ENCODE measurements at places on chromosomes 1 and 21.

GRCh38 chr1:33630686-33631085 lies 158.2 kb downstream of the ZSCAN20 start:
- no peak for DNase-seq

- no peak for DNase-seq
Observed at GRCh38 chr1:25343872-25344271, 5.7 kb downstream of the TMEM50A start.

GRCh38 chr1:56897150-56898004 lies 42.8 kb downstream of the C8A start:
- DNase-seq: no peak

DNA sequence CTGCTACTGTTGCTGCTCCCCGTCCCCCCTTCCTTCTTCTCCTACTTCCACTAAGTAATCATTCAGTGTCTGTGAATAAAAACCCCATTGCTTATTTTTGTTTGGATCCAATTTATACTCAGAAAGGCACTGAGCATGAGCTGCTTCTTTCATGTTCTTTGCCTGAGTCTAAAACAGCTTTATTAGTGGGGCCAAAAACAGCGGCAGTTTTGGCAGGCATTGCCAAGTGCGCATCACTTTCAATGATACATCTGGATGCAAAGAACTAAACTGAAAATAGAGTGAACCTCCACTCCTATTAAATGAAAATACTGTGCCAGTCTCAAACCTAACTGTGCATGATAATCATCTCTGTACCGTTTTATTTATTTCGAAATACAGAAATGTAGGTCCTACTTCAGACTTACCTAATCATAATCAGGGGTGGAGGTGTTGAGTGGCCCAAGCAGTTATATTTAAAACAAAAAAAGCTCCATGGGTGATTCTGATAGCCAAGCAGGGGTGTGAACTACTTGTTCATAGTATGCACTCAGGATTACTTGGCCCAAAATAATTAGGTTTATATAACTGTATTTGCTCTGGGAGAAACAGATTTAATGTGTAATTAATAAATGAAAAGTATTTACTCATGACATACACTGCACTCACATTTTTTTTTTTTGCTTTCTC lies 48.4 kb downstream of the NEK7 start:
- no peak for DNase-seq

GRCh38 chr1:240395336-240395735 lies 216.6 kb downstream of the GREM2 start:
- no peak for DNase-seq

DNA sequence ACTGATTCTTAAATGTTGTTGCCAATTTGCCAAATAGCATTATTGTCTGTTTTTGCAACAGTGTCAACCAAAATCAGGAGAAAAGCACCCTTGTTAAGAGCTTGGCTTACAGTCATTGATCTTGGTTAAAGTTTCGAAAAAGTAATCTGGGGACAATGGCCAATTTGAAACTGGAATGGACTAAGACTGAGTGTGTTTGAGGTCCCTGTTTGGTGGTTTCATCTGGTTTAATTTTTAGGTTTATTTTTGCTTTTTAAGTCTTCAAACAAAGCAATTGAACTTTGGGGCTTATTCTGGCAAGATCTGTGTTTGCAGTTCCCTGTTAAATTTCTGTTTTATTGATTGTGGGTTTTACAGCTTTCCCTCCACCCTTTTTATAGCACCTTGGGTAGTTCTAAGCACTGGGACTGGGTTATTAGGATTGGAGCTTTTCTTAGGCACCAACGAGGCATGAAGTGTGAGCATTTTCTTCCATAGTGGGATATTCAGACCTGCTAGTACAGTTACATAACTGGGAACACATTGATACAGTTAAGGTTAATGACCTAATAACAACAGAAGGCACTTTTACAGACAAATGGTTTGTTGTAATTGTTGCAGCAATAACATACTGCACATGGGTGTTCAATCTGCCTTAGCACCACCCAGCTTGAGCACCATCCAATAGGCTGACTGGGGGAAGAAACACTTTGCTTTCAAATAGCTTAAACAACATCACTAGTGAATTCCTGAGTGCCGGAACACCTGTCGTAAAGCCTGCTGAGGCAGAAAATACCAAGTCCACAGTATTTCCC lies 40.6 kb upstream of the MAP10 start:
- no peak for DNase-seq

GRCh38 chr1:196609370-196609737 lies 1.1 kb upstream of the KCNT2 start:
- DNase-seq: no peak

DNA sequence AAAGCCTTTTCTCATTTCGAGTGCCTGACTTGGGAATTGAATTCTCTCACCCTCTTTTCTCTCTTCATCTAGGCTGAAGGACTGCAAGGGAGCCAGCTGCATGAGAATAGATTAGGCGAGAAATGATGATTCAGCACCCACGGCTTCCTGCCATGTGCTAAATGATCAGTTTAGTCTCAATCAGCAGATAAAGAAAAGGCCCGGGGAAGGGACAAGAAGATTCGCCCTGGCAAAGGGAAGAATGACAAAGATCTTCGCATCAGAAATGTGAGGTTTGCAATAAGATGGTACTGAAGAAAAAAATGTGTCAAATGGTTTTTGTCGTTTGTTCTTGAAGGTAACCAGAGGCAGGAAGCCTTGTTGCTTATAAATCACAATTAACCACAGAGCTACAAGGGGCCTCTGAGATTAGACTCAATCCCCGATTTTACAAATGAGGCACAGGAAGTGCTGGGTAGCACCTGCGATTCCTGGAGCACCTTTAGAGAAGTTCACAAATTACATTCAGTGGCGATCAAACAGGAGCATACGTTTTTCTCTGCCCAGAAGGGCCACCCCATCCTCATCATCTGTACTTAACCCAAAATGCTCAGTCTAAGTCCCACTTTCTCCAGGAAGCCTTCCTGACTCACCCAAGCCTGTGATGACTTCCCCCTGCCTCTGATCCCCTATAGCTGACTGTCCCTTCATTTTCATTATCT lies 183.4 kb downstream of the ZNF281 start:
- DNase-seq: no peak

DNA sequence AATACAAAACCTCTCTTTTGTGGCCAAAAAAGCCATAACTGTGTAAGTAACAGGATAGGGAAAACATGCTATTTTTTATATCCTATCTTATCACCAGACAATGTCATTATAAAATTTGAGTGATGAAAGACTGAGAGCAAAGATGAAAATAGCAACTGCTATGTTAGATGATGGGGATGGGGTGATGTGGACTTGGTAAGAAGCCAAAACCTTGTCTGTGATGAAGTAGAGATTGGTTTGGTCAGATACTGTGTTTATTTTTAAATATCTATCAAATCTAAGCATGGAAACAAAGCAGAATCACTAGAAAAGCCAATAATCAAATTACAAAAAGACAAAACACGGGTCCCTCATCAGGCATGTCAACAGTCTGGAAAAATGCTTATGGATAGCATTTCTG lies 631.1 kb upstream of the NR5A2 start:
- DNase-seq: no peak

GRCh38 chr1:204599098-204599497 lies 82.9 kb downstream of the MDM4 start:
- no peak for DNase-seq

- DNase-seq: no peak
Observed at GRCh38 chr21:34852448-34852847, 183.7 kb downstream of the CLIC6 start.

DNA sequence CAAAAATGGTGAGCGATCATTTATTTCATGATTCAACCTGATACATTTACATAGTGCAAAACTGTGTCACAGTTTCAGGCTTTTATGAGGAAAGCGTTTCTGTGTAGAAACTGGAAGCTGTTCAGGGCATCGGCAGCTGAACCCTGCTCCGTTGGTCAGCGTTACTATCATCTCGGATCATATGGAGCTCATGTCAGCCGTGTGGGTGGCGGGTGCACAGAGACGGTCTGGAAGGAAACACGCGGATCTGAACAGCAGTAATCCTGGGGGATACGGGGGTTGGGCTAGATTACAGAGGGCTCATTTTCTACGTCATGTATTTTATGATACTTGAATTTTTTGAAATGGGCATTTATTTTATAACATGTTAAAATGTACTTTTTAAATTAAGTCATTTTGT lies 15.1 kb downstream of the C1orf174 start:
- DNase-seq: no peak

GRCh38 chr21:42666023-42666747 lies 12.8 kb downstream of the PDE9A start:
- peak; percentile 23 for DNase-seq

- no peak for DNase-seq
Observed at GRCh38 chr1:221418346-221418745, 323.5 kb downstream of the DUSP10 start.

DNA sequence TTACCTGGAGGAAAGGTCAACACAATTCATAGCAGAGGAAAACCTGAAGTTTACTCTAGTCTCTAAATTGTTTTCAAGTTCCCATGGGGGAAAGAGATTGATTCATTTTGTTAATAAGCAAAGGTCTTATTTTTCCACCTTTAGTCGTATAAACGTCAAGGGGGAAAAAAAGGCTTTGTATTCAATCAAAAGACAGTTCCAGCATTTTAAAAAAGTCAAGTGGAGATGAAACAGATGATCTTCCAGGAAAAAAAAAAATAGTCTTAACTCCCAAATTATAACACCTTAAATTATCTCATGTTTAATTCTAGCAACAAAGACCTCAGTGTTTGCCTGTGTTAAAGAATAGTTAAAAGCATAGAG lies 140.5 kb downstream of the TOMM20 start:
- DNase-seq: no peak

DNA sequence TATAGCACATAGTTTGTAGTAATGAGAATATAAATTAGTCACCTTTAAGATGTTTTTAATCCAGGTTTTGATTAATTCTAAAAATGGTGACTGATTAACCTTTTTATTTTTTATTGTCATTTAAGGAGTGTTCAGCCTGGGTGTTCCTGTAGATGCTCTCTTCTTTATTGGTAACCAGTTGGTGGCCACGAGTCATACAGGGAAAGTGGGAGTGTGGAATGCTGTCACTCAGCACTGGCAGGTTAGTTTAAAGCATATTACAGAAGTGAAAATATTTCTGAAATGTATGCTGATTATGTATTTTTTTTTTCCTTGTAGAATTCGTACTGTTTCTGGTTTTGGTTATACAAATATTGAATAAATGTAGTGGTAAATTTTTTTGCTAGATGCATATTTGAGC lies 28.1 kb downstream of the KCTD3 start:
- DNase-seq: no peak

GRCh38 chr1:23389837-23390321 lies 20.2 kb upstream of the ZNF436 start:
- DNase-seq: no peak

DNA sequence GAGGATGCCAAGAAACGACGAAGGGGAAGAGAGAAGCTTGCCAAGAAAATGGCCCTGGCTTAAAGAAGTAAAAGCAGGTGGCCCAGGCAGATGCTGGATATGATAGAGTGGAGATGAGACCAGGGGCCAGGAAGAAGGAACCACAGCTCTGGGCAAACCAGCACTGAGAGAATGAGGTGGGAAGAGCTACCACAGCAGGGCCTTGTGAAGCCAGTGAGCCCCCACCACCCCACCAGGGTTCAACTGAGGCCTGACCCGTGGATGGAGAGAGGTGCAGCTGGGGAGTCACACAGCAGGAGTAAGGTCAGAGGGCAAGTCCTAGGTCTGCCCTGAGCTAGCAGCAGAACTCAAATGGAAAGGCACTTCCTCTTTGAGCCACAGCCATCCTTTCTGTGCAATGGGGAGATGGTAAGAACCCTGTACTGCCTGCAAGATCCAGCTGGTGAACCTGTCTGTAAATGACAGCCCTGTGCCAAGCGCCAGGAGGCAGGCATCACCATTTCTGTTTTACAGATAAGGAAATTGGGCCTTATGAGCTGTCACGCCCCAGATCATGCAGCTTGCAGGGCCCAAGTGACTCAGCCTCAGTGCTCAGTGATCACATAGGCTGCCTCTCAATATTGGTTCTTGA lies 8.5 kb downstream of the SH3BGRL3 start:
- no peak for DNase-seq

DNA sequence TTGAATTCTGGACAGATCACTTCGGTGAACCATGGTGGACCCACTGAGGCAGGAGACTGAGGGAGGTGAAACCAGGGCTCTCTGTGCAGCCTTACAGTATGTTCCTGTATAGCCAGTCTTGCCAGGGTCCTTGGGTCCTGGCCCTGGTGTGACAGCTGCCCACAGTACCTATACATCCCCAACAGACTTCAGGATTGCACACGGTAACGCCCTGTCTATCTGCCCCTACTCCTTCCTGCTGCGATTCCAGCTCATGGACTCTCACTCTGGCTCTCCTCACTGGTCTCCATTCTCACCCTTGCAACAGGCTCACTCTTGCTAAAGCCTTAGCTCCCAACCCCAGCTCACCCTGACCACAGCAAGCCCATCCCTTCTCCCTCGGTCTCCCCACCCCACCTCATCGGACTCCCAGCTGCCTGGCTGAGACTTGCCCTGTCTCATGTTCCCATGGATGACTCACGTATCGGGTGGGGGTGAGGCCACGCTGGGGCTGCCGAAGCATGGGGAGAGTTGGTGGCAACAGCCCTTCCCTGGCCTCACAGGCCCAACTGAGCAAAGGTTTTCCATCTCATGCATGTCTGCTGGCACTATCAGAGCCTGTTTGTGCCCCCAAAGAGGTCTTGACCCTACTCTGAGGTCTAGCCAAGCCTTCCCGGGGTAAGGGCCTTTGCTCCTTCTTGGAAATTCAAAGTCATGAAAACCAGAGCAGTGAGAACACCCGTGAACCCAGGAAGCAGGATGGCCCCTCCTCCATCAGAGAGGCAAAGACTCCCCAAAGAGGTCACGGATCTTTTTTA lies 7.1 kb downstream of the PHLDA3 start:
- no peak for DNase-seq

GRCh38 chr21:27480841-27481261 lies 514.0 kb upstream of the ADAMTS5 start:
- no peak for DNase-seq

Data from nephron progenitor cell (in vitro differentiated cells).